ENCODE measurements at places on chromosomes 16 and 17. TPM values are rescaled to one million over a fixed set of nuclear protein-coding genes. Genes with fewer than 3 reads are reported as not detected.

Gene AKAP1
- total RNA-seq: 12.8 TPM

Gene TP53
- total RNA-seq: 32.2 TPM

Gene ALOX12B
- not detected for total RNA-seq

Gene PSMB3
- total RNA-seq: 145 TPM

Gene ENPP7
- not detected for total RNA-seq

Gene SLC12A3
- not detected for total RNA-seq

Gene IL17C
- not detected for total RNA-seq

Gene KRT32
- total RNA-seq: not detected

Gene VMO1
- total RNA-seq: 0.33 TPM

Gene TNS4
- not detected for total RNA-seq

Gene HLF
- not detected for total RNA-seq

Gene HEATR9
- total RNA-seq: not detected

Gene PRSS8
- total RNA-seq: not detected

Gene LPO
- total RNA-seq: 0.07 TPM

Gene MAPT
- 0.53 TPM for total RNA-seq

Gene ANKRD40CL
- not detected for total RNA-seq

Gene RPRML
- total RNA-seq: not detected

Gene LITAFD
- not detected for total RNA-seq

Gene SEZ6L2
- 65.5 TPM for total RNA-seq

Gene KRTAP4-4
- not detected for total RNA-seq

Gene KRT16
- total RNA-seq: 1.3 TPM

Gene TEKT5
- total RNA-seq: 0.13 TPM

Gene TMEM204
- total RNA-seq: 18.9 TPM

Gene GGT6
- not detected for total RNA-seq

Gene AMDHD2
- 35.8 TPM for total RNA-seq

Gene DDX52
- 16.6 TPM for total RNA-seq

Gene SLFN5
- total RNA-seq: 82.6 TPM

Gene RUNDC3A
- 0.20 TPM for total RNA-seq

Gene BCAR1
- 165 TPM for total RNA-seq

Gene HS3ST2
- not detected for total RNA-seq

Gene HCRT
- total RNA-seq: not detected

Gene TOX3
- total RNA-seq: not detected

Gene DNASE1L2
- 0.92 TPM for total RNA-seq

Gene DBF4B
- total RNA-seq: 2.3 TPM

Gene TLCD3A
- total RNA-seq: 38.6 TPM

Gene TBC1D3I
- 0.07 TPM for total RNA-seq

Gene CDH8
- total RNA-seq: 0.13 TPM

Gene PRCD
- 4.5 TPM for total RNA-seq

Gene CTRB1
- total RNA-seq: not detected

Gene MEOX1
- total RNA-seq: 0.07 TPM

Gene ANKFN1
- total RNA-seq: 0.20 TPM

Gene TUBG2
- total RNA-seq: 12.0 TPM

Gene PYDC1
- not detected for total RNA-seq

Data from smooth muscle cell of the pulmonary artery (primary cell).